ENCODE measurements at places on chromosomes 1 and 21.
A peak's percentile ranks its signal among the peaks of the same experiment; 100 is the strongest.

DNA sequence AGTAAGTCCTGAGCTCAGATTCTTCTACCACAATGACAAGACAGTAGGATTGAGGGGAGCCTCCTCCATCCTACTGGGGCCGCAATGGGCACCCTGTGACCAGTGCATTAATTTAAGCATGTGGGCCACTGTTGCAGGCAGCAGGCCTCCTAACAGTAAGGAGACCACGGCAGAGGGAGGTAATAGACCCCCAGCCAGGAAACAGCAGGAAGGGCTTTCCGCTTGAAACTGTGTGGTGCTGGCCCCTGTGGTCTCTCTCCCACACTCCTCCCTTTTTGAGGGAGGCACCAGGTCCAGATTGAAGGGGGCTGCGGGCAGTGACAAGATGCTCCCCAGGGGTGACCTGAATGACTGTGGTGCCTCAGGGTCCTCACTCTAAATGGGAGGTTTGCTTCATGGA is 1.7 kb upstream of the CLDN19 start:
- no peak for DNase-seq

GRCh38 chr1:89525169-89525855 is 683 bp downstream of the LRRC8B start:
- DNase-seq: no peak

DNA sequence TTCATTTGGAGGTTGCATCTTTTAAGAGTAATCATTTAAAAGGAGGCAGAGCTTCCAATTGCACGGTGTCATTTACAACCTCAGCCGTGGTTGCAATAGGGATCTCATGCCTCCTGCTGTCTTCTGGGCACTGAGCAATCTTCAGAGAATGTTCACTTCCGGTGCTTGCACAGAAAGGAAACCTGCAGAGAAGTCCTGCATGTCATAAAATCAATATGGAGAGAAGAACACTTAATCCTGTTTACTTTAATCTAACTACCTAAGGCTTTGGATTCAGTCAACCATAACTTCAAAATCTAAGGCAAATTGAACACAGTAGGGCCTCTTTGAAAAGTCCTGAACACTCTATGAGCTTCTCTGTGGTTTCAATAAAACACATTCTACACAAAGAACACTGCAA is 11.3 kb upstream of the MAP10 start:
- DNase-seq: no peak

DNA sequence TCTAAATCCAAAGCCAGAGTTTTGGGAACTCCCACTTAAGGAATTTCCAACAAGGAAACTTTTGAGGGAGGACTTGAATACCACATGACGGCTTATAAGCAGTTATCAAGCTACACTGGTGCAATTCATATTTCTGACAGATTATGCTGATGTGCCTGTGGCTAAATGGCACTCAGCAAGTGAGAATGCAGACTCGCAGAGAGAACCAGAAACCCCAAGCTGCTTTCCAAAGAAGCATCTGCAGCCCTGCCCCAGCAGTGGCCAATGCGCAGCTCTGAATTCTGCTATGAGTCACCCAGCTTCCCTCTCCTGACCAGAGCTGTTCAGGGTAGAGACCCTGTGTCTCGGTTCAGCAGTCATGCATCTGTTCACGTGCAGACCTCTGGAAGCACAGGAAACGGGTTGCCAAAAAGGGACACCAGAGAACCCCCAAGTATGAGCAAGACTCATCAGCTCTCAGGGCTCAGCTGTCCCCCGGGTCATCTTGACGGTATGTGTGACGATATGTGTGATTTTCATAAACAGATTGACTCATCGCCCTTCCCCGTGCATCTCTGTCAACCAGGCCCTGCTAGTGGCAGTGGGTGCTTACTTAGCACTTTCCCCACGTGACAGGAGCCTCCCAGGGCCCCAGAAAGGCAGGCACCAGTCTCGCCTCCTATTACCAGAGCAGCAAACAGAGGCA is 76.3 kb downstream of the ITPKB start:
- peak; percentile 97 for DNase-seq

DNA sequence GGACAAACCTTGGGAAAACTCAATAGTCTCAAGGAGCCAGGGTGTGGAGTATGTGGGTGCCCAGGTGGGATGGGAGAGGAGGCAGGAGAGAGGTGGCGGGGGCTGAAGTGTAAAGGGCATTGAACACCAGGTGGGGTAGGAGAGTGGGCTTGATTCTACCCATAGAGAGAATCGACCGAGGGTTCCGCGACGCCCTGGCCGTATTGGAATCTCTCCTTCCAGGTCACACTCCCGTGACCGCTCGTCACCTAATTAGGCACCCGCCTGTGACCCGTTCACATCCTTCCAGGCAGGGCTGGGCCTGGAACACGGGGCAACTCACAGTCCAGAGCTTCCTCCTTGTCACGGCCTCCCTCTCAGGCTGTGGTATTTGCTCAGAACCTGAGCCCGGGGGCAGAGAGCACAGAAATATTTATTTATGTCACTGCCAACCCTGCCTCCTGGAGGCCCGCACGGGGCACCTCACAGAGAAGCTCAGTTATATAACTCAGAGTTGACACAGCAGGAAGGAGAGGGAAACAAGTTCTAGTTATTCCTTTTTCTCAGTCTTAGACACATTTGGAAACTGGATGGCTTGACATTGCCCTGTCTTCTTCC is 12.0 kb downstream of the NCMAP start:
- no peak for DNase-seq

GRCh38 chr1:156153362-156153761 is at the start of gene SEMA4A:
Gene SEMA4A, plus strand, starts transcription at chr1:156153585. Its CDS starts 994 bp downstream, at chr1:156154579.
- peak; percentile 58 for DNase-seq

GRCh38 chr1:206566999-206567398 is 45.3 kb downstream of the EIF2D start:
- no peak for DNase-seq

All from islet precursor cell (in vitro differentiated cells).